ENCODE measurements at places on chromosomes 3 and 15.
A peak's percentile ranks its signal among the peaks of the same experiment; 100 is the strongest.

- no peak for DNase-seq
Observed at GRCh38 chr3:129972301-129972700, 2.2 kb upstream of the TRH start.

GRCh38 chr15:80932989-80933388 lies 56.6 kb downstream of the MESD start:
- peak; percentile 57 for DNase-seq

DNA sequence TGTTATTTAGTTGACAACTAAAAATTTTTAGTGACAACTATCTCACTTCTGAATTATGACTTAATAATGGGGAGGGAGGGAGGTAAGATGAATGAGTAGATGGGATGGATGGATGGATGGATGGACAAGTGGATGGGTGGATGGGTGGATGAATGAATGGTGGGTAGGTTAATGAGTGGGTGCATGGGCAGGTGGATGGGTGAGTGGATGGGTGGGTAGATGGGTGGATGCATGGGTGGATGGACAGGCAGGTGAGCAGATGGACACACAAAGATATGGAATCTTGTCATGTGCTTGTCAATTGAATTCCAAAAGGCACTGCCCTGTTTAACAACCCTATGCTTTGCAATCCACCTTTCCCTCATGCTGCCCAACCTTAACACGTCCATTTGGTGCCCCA lies 41.5 kb downstream of the KLHL25 start:
- DNase-seq, result no peak

DNA sequence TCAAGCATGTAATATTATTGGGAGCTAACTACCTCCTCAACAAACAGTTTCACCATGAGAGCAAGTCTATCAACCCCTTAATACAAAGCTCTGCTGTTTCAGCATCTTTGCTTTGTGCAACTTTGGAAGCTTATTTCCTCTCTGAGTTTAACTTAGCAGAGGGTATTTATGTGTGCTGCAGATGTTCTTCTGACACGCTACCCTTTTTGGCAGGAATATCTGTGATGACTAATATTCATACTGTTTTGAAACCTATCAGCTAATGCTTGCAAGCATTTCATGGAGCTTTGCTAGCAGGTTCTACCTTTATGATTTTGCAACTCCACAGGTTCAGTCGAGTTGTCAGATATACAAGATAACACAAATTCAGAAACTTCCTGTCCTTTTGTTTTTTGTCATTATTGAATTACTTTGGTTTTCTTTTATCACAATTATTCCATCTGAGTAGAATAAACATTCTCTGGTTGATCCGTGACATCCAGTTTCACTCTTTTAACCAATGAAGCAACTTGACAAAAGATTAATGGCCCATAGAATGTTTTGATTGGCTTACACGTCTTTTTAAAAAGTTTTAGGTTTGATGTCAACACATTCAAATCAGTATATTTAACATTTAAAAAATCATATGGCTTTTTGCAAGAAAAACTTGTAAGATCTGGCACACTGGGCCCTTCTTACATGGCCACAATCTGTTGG lies 1.7 kb upstream of the SLC9A9 start:
- DNase-seq, result peak; percentile 93

GRCh38 chr15:55627730-55628368 lies 39.7 kb upstream of the PYGO1 start:
- DNase-seq, result peak; percentile 96

- no peak for DNase-seq
Observed at GRCh38 chr15:53963801-53964200, 14.4 kb upstream of the UNC13C start.

DNA sequence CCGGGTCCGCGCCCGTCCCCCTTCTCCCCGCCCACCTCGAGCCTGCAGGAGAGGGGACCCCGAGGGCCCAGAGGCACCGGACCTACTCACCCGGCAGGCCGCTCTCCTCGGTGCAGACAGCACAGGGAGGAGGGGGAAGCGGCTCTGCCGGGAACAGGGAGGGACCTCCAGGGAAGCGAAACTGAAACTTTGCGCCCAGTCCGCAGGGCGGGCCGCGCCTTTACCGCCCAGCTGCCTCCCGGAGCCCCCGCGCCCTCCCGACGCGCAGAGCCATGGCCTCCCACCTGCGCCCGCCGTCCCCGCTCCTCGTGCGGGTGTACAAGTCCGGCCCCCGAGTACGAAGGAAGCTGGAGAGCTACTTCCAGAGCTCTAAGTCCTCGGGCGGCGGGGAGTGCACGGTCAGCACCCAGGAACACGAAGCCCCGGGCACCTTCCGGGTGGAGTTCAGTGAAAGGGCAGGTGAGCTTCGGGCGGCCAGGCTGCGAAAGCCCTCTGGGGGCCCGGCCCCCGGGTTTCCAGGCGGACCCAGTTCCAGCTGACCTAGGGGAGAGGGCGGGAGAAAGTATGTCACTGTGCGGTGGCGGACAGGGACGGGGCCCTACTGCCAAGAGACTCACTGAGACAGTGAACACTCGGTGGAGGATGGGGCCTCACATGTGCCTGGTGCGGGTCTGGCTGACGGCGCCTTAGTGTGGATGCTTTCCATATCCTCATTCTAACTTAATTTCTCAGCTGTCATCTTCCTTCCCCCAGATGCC lies at the start of the genes DTX3L and PARP9:
Gene DTX3L (plus strand): TSS at position 184 of the 758 bp plus-strand sequence. CDS start 89 bp downstream, at position 273.
Gene PARP9 (minus strand): TSS at position 146 of the 758 bp plus-strand sequence. CDS start 4,680 bp downstream, outside the sequence.
- peak; percentile 72 for DNase-seq

DNA sequence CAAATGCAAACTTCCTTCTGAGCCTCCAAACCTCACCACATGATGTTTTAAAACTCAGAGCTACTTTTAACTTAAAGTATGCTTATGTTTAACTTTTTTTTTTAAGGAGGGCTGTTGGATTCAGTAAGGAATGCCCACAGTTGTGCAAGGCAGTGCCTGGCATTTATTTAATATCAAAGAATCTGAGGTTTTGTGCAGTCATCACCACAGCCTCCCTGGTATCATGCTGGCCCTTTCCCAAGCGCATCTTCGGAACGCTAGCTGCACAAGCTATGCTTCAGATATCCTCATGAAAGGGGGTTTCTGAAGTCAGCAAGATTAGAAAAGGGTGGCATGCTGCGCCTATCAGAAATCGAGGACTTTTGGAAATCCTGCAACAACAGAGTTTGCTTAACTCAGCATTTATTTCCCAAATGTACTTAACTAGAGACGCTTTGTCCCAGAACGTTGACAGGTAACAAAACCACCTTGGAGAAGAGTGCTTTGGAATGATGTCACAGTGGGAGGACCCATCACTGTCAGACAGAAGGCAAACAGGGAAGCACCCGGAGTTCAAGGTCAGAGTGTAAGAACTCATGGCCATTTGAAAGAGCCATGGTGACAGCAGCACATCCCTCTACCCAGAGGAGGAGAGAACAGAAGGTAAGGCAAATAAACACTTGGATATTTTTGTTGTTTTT lies 120.2 kb upstream of the IGF1R start:
- no peak for DNase-seq

GRCh38 chr3:42547401-42547945 lies 34.3 kb downstream of the SEC22C start:
- peak; percentile 51 for DNase-seq

GRCh38 chr3:52053307-52054304 lies 2.8 kb downstream of the DUSP7 start:
- peak; percentile 60 for DNase-seq

- peak; percentile 5 for DNase-seq
Observed at GRCh38 chr15:69823223-69823907, 274.4 kb downstream of the TLE3 start.

- peak; percentile 93 for DNase-seq
Observed at GRCh38 chr3:64213962-64214379, 11.3 kb downstream of the PRICKLE2 start.

DNA sequence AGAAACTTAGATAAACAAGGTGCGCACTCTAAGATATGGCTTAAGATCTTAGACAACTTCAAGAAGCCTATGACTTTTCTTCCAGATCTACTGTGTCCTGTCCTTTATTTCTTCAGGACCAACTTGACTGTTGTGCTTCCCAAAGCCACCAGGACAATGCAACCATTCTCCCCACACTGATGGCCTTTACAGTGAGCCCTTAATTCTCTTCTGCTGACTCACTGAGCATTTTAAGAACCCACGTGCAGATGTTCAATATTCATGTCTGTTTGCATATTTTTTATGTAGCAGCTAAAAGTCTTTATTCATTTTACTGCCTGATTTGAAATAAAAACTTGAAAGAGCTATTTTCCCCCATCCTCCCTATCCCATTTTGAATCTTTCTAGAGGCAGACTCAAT lies 103.3 kb upstream of the SLC2A2 start:
- DNase-seq, result peak; percentile 49

- no peak for DNase-seq
Observed at GRCh38 chr15:69852482-69852881, 245.2 kb downstream of the TLE3 start.

DNA sequence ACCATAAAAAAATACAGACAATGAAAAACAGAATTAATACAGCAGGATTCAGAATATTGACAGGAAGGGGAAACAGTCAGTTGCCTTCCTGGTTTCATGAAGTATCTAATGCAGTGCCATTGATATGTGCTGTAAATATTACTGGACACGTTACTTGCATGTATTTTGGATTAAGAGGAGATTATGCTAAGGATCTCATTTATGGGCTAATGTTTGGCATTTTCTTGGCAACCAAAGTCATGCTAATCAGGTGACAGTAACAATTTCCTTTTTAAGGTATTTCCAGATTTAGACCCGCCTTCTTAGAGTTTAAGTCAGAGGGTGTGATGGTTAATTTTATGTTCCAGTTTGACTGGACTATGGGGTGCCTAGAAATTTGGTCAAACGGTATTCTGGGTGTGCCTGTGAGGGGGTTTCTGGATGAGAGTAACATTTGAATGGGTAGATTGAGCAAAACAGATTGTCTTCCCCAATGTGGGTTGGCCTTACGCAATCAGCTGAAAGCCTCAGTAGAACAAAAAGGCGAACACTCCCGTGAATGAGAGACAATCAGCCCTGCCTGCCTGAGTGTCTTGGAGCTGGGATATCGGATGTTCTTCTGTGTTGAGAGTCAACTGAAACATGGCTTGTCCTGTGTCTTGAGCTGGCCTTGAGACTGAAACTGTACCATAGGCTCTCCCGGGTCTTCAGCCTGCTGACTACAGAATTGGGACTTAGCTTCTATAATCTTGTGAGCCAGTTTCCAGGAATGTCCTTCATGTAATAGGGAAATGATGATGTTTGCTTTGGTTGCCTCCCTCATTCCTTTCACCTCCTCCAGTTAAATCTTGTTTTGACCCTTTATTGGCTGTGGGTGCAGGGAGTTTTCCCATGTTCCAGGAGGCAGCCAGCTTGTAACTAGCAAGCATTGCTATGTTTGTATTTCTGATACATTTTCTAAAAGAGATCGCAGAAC lies 10.5 kb downstream of the SQOR start:
- peak; percentile 85 for DNase-seq

GRCh38 chr15:58244536-58244935 lies 106.4 kb downstream of the AQP9 start:
- DNase-seq, result no peak

- no peak for DNase-seq
Observed at GRCh38 chr3:79200456-79200855, 567.3 kb downstream of the ROBO1 start.

DNA sequence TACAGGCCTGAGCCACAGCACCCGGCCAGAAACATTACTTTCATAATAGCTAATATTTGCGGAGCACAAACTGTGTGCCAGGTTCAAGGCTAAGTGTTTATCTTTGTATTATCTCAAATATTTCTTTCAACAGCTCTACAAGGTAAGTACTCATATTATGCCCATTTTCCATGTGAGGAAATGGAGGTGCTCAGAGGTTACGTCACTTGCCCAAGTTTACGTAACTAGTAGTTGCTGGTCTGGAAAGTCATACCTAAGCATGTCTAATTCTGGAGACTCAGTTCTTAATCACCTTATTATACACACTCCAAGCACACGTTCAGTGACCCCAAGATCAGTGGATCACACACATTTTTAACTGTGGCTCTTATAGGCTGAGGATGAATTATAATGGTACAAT lies 177.5 kb downstream of the OXSM start:
- no peak for DNase-seq

GRCh38 chr3:169299129-169299528 lies 364.4 kb downstream of the MECOM start:
- DNase-seq, result no peak

DNA sequence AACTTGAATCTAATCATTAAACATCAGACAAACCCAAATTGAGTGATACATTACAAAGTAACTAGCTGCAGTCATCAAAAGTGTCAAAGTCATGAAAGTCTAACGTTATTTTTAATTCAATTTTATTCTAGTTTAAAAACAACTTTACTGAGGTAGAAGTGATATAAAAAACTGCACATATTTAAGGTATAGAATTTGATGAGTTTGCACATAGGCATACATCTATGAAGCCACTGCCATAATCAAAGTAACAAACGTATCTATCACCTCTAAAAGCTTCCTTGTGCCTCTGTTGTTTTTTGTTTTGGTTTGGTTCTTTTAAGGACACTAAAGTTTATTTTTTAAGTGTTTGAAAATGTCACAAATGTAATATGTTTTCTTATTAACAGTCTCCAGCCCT lies 130.9 kb downstream of the DLG1 start:
- DNase-seq, result no peak

- DNase-seq, result no peak
Observed at GRCh38 chr3:124229420-124229819, 237.5 kb upstream of the ROPN1 start.

DNA sequence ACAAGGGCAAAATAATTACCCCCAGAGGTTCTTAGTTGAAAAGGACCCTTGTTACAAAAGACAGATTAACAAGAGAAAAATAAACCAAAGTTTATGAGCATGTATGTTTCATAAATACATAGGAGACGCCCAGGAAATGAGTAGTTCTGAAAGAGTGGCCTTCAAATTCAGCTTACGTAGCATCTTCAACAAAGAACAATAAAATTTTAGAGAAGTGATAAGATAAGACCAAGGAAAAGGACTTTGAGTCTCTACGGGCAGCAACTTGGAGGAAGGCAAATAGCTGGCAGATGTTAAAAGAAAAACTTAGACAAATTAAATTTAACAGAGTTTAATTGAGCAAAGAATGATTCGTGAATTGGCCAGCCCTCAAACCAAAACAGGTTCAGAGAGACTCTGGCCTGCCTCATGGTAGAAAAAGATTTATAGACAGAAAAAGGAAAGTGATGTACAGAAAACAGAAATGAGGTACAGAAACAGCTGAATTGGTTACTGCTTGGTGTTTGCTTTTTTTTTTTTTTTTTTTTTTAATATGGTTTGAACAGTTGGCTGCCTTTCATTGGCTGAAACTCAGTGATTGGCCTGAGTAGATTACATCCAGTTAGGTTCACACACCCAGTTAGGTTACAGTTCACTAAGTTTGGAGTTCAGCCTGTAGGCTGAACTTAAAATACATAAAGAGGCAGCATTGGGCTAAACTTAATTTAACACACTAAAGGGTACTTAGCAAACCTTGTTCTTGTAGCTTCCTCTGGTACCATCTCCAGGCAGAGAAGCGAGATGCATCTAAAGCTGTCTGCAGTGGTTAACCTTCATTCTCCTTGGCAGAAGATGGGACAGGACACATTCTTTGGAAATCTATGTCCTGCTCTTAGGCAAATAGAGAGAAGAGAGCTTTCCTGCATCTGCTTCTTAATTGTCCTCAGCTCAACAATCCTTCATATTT lies 23.2 kb downstream of the C2CD4B start:
- DNase-seq, result no peak

- peak; percentile 35 for DNase-seq
Observed at GRCh38 chr3:151789853-151790463, 24.0 kb upstream of the AADAC start.
